ENCODE measurements at places on chromosomes 13 and 19.

- no peak for DNase-seq
Measured at GRCh38 chr13:24275041-24275440, 34.3 kb upstream of the C1QTNF9 start.

DNA sequence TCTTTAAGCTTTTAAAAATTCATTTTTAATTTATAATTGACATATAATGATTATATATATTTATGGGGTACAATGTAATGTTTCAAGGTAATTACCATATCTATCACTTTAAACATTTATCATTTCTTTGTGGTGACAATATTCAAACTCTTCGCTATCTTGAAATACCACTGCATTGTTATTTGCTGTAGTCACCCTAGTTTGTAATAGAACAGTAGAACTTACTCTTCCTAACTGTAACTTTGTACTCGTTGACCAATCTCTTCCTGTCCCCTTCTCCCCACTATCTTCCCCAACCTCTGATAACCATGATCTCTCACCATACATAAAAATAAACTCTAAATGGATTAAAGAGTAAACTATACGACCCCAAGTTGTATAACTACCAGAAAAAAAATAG is 20.4 kb downstream of the COG6 start:
- DNase-seq = no peak

DNA sequence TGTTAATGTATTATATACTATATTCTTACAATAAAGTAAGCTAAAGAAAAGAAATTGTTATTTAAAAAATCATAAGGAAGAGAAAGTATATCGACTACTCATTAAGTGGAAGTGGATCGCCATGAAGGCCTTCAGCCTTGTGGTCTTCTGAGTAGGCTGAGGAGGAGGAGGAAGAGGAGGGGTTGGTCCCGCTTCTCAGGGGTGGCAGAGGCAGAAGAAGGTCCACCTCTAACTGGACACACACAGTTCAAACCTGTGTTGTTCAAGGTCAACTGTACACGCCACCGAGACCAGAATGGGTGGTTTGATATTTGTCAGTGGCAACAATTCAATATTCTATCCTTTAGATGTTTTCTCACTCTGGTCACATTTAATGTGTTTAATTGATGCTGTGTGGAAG is 67.2 kb downstream of the ALOX5AP start:
- no peak for DNase-seq

GRCh38 chr13:112887151-112887550 is 81.9 kb upstream of the MCF2L start:
- no peak for DNase-seq

- DNase-seq = no peak
Measured at GRCh38 chr13:110662777-110663443, 43.0 kb downstream of the CARS2 start.

GRCh38 chr13:45594764-45595163 is 20.8 kb downstream of the ERICH6B start:
- no peak for DNase-seq

- DNase-seq = no peak
Measured at GRCh38 chr19:29904017-29904416, 38.0 kb upstream of the URI1 start.

- DNase-seq = no peak
Measured at GRCh38 chr13:85693889-85694511, 105.2 kb downstream of the SLITRK6 start.

DNA sequence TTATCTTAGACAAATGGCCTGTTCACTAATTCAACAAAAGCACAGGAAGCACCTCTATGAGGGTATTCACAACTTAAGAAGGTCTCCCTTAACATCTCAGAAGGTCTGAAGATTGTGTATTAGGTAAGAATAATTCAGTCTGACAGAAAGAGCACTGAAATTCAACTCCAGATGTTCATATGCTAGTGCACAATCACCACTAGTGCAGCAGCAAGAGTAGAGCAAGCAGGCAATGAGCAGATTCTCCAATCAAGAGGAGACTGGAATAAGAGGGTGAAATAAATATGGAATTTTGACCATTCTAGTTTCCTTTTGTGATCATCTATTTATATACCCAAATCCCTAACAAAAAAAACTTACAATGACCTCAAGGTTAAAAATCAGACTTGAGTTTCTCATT is 52.0 kb downstream of the MPHOSPH8 start:
- no peak for DNase-seq

DNA sequence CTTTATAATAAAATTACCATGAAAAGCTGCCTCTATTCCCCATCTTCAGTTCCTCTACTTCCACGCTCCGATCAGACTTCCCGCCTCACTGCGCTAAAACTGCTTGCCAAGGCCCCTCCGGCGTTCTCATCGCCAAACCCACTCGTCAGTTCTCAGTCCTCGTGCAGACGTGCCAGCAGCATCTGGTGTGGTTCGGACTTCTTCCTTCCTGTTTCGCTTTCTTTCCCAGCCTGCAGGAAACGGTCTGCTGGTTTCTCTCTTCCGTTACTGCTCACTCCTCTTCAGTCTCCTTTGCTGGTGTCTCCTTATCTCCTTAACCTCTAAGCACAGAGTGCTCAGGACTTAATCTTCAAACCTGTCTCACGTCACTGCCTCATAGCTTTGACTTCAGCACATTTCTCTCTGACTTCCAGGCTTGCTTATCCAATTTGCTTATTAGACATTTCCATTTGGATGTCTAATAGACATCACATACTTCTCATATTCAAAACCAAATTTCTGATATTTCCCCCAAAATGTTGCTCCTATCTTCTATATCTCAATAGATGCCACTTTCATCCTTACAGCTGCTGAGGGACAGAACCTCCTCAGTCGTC is 40.3 kb downstream of the RCBTB2 start:
- peak; percentile 34 for DNase-seq

DNA sequence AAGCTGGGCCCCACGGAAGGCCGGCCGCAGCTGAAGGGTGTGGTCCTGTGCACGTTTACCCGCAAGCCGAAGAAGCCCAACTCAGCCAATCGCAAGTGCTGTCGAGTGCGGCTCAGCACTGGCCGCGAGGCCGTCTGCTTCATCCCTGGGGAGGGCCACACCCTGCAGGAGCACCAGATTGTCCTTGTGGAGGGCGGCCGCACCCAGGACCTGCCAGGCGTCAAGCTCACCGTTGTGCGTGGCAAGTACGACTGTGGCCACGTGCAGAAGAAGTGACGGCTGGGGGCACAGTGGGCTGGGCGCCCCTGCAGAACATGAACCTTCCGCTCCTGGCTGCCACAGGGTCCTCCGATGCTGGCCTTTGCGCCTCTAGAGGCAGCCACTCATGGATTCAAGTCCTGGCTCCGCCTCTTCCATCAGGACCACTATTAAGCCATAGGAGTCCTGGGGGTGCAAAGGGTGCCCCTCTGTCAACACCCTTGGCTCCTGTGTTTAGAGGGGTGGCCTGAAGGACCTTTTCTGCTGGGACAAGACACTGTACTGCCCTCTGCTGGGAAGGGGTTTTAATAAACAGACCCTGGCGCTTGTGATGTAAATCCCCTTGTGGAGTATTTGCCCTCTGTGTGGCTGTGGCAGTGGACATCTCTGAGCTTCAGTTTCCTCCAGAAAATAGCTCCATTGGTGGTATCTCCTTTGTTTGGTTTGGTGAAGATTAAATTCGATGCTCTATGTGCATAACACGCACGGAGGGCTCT is 1.9 kb downstream of the MRPS12 start:
- no peak for DNase-seq

DNA sequence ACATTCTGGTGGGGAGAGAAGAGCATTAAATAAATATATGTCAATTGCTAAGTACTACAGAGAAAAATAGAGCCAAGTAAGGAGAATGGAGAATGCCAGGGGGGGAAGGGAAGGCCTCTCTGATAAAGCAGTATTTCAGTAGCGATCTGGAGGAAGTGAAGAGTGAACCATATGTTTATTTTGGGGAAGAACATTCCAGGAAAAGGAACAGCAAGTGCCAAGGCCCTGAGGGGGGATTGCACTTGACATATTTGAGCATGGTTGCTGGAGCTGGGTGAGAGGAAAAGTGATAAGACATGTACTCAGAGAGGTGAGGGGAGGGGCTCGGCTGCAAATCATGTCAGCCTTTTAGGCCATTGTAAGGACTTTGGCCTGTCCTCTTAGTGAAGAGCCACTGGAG is 30.4 kb downstream of the WDR87 start:
- no peak for DNase-seq

All from stimulated activated CD4-positive, alpha-beta T cell treated with anti-CD3 and anti-CD28 coated beads, Interleukin-1b, Interleukin-23, amount 100 ng/mL, for 1 hour (primary cell).